ENCODE measurements at places on chromosomes 12 and 14.

GRCh38 chr14:92597906-92598905 is 84.6 kb downstream of the RIN3 start:
- DNase-seq: no peak

DNA sequence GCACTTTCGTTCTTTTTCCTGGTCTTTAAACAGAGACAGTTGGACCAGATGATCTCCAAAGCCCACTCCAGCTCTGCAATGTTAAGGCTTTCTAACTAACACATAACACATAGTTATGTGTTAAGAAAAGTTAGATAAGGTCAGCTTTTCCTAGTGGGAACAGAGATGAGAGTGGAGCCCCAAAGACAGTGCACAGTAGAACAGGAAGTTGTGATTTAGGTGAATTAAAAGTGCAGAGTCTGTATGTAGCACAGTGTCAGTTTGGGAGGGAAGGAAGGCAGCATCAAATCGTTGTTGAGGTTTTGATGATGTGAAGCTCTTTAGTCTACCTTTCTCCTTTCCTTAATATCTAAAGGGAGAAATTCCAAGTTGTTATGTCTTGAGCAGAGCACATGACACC is 31.7 kb downstream of the PRORP start:
- no peak for DNase-seq

DNA sequence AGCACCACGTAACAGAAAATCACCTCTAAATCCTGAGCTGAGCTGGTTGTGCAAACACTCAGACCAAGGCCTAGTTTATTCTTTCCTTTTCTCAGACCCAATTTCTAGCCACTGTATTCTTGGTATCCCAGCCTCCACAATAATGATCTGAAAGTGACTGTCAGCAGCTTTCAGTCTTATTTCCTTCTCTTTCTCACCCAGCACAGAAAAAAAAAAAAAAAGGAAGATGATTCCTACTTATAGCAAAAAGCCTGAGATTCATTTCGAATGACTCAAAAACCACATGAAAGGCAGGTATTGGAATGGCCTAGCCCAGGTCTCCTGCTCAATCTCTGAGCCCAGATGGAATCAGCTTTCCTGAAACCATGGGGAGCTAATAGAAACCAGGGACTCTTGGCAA is 298.6 kb upstream of the PPFIA2 start:
- no peak for DNase-seq

- no peak for DNase-seq
Observed at GRCh38 chr12:104963757-104964156, 5.7 kb upstream of the SLC41A2 start.

GRCh38 chr12:10959804-10960203 is 20.7 kb upstream of the TAS2R14 start:
- peak; percentile 11 for DNase-seq

DNA sequence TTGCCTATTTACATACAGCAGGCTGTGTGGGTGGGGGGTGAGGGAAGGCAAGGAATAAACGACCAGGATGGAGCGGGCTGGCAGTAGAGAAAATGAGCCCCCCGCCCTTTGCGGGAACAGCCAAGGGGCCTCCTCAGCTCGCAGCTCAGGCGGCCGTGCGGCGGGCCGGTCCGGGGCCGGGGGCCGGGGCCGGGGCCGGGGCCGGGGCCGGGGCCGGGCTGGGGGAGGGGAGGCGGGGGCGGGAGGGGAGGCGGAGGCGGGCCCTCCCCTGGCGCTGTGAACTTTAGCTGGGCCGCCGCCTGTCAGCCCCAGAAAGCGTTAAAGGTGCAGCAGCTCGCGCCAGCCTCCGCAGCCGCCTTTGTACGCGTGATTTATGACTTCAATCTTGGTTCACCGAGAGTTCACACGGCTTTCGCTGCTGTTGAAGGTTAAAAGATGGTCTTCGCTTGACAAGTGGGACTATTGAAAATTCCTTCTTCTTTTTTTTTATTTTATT is 28.8 kb downstream of the HOXC4 start:
- DNase-seq: no peak

- peak; percentile 88 for DNase-seq
Observed at GRCh38 chr14:23141706-23142444, 22.8 kb upstream of the CEBPE start.

Data from AG10803 (cell line).